ENCODE measurements at places on chromosomes 2 and 18. TPM values are rescaled to one million over a fixed set of nuclear protein-coding genes. Genes with fewer than 3 reads are reported as not detected.

The CD207 gene
- not detected for total RNA-seq

The CROCC2 gene
- total RNA-seq, result not detected

The MAP3K19 gene
- not detected for total RNA-seq

The PROKR1 gene
- total RNA-seq, result not detected

The NDUFS1 gene
- 86.6 TPM for total RNA-seq

The FMNL2 gene
- 28.1 TPM for total RNA-seq

The DNER gene
- 2.9 TPM for total RNA-seq

The TXNDC9 gene
- 18.3 TPM for total RNA-seq

DNA sequence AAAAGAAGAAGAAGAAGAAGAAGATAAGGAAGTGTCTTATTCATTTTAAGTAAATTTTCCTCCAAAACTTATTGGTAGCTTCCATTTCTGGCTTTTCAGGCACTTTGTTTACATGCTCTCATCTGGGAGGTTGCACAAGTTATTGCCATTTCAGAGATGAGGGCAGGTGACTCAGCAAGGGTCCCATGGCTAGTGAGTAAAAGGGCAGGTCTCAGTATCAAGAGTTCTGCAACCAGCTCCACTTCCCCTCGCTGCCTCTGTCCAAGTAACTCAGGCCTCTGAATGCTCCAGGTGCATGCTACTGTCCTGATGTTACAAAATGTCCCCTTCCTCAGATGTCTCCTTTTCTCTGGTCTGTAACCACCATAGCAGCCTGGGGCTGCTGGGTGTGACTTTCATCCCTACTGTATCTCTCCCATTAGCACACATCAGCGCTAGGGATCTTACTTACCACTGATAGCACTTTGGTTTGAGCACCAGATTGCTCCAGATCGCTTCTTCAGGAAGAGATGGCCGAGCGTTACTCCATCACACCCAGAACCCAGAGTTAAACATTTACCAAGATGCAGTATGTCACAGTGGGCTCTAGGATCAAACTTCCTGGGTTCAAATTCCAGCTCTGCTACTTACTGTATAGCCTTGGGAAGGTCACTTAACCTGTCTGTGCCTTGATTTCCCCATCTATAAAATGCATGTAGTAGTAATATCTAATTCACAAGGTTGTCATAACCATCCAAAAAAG lies 57.4 kb upstream of the LAPTM4A start:
- no peak for DNase-seq

GRCh38 chr2:76008001-76008702 lies 297.4 kb upstream of the GCFC2 start:
- DNase-seq, result no peak

GRCh38 chr18:79698668-79699335 lies 19.2 kb downstream of the CTDP1 start:
- DNase-seq, result no peak

DNA sequence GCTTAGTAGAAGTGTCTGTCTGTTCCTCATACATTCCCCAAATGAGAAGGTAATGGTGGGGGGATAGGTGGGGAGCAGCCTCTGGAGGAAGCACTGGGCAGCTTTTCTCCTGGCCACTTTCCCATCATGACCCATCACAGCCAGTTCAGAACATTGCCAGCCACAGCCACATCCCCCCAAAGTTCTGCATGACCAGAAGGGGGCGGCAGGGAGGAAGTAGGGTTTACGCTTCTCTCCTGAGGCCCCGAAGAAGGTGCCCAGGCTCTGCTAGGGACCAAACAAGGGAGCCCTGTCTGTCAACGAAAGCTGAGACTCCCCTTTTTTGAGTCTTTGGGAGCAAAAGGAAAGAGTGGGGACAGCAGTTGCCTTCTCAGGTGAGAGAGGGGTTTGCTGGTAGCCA lies 7.7 kb downstream of the IGFBP5 start:
- DNase-seq, result peak; percentile 26

DNA sequence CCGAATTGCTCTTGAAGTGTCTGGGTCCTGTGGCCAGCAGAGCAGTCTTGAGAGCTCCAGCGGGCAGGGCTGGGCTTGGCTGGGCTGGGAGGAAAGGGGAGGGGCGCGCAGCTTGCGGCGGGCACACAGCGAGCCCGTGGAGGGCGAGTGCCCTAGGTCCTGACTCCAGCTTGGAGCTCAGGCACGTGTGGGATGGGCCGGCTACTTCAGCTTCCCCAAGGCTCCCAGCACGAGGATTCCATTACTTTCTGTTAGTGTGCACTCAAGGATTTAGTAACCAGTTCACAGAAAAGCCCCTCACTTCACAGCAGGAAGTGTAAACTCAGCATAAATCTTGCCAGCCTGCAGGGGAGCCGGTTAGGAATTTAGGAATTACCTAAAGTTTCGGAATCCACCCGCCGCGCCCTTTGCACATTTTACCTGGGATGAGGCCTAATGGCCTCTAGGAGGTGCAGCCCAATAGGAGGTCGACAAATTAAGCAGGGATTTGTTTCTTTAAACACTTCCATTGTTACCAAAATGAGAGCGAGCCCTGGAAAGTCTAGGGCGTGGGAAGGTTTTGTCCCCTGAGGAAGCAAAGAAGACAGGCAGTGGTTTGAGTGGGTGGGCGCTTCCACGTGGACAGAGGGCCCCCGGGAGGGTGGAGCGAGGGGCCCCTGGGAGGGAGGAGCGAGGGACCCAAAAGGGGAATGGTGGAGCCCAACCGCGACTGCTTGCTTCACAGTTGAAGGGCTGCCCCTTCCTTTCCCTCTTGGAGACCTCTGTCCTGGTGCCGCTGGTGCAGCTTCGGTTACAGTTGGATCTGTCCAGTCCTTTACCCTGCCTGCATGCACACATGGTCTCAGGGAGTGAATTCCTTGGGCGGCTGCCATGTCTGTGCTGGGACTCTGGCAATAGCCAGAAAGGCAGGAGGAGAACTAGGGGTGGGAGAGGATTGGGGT lies 93.3 kb downstream of the CTAGE1 start:
- no peak for DNase-seq

DNA sequence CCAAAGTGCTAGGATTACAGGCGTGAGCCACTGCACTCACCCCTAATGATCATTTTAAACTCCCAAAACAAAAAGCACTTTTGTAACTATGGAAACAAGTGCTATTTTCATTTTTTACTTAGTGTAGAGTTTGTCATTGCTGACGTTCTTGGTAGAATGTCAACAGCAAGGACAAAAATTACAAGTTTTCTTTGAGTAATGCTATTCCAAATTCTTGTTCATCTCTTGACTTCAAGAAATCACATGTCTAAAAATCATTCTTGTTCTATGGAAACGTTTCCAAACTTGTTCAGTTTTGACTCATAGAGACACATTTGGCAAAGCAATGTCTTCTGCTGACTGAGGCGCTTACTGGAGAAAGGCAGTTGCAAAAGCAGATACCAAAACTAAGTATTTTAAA lies 82.6 kb downstream of the MBP start:
- DNase-seq, result no peak

GRCh38 chr2:187117483-187117882 lies 268.5 kb upstream of the ZSWIM2 start:
- DNase-seq, result no peak

DNA sequence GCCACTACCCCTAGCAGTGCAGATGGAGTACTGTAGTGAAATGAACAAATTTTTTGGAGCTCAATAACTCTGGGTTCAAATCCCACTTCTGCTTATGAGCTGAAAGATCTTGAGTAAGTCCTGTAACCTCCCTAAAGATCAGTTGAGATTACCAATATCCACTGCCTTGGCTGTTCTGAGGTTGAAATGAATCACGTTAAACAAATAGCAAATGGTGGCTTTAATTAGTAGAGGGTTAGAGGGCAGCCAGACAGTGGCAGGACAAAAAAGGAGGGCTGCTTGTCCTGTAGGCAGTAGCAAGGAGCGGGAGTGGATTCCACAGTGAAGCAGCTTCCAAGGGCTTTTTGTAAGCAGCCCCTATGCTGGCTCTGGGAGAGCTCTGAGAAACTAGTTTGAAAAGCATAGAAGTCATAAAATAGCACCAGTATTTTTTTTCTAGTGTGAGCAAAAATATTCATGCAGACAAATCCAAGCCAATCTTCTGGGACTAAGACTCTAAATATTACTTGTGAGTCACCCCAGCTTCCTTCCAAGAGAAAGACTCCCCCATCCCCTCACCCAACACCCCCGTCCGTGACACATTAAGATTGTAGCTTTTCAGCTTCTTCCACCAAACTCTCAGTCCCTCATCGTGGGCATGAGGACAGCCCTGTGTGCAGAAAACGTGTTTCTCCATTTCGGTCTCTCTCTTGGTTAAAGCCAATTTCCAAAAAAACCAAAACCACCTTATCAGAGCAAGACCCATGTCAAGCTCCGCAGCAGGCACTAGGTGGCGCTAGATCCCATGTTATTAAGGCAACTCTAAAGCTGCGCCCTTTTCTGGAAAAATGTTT lies 123.5 kb upstream of the LGALSL start:
- DNase-seq, result peak; percentile 73

- DNase-seq, result no peak
Measured at GRCh38 chr2:151138507-151138906, 123.2 kb downstream of the RBM43 start.

DNA sequence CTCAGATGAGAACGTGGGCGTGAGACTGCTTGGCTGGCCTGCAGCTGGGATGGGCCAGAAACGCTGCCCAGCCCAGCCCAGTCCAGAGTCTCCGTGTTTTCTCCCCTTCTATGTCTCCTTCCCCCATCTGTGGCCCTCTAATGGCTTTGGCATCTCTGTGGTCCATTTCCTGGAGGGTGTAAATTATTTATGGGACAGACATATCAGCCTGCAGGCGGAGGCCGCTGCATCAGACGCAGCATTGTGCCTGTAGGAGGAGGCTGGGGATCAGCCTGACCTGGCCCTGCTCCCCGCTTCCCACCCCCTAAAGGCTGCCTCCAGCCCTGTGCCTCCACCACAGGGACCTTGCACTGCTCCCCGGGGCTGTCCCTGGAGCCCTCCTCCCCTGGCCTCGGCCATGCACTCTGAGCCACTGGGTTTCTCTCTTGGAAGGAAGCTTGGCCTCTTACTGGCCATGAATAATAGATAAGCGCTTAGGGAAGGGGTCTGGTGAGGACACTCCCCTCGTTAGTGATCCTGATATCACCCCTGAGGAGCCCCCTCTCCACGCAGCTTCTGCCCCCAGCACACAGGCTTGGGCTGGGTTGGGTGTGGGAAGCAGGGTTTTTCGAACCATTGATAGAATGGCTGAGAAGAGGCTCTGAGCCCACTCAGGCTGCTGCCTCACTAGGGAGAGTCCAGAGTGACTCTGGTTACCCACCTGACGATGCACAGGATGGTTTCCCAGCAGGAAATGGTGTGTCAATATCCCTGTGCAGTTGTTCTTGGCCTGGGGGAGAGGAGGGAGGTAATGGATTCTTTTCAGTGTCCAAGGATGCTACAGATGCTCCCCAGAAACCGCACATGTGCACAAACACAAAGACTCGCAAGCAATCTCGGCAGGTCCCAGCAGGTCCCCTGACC lies 185.5 kb downstream of the MYCN start:
- no peak for DNase-seq

GRCh38 chr2:11785611-11785940 lies 39.1 kb downstream of the LPIN1 start:
- DNase-seq, result no peak

GRCh38 chr2:10036095-10036884 lies 7.1 kb upstream of the KLF11 start:
- DNase-seq, result no peak

- DNase-seq, result no peak
Measured at GRCh38 chr2:100252811-100253698, 69.2 kb downstream of the LONRF2 start.

DNA sequence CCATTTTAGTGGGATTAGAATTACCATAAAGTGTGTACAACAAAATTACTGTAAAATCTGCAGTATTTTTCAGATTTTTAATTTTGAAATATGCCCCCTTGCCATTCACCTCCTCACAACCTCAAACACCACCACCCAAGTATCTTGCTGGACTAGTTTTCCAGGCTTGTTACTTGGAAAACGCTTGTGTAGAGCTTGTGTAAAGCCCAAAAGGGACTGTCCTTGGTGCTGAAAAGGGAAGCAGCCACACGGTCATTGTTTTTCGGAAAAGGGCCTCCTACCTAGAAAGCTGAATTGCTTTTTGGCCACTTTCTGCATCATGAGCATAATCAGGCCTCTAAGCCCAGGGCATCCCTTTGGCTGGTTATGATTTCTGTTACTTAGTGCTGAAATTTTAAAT lies 563.4 kb downstream of the LRRTM4 start:
- no peak for DNase-seq

DNA sequence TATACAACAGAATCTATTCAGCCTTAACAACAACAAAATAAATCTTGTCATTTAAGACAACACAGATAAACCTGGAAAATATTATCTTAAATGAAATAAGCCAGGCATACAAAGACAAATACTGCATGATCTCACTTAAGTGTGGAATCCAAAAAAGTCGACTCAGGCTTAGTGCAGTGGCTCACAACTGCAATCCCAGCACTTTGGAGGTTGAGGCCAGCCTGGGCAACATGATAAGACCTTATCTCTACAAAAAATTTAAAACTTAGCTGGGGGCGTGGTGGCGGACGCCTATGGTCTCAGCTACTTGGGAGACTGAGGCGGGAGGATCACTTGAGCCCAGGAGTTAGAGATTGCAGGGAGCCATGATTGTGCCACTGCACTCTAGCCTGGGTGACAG lies 75.2 kb upstream of the RNU4ATAC start:
- DNase-seq, result no peak

- DNase-seq, result no peak
Measured at GRCh38 chr2:238811293-238811692, 36.6 kb upstream of the TWIST2 start.

DNA sequence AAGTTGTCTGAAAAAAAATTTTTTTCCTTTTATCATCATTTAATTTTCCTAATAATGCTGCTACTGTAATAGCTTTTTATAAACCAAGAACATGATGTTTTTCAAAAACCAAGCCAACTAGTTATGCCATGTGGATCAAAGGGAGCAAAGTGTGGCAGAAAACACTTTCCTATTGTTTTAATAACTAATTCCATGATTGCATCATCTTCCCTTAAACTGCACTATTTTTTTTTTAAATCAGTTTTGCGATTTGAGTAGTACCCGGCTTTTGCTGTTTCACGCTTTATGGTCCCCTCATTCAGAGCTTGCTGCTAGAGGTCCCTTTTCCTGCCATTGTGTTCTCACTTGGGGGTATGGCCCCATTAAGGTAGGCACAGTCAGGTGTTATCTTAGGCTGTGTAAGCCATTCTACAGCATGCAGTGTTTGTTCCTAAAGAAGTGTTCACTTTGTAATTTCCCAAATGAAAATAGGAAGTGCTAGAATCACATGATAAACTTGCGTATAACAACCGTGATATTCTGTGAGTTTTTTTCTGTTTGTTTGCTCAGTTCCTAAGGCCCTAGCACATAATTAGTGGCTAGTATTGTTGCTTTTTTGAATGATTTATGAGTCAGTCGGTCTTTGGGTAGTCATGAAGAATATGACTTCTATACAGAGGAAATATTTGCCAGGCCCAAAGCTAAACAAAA lies 225.8 kb downstream of the PTGR3 start:
- DNase-seq, result no peak

DNA sequence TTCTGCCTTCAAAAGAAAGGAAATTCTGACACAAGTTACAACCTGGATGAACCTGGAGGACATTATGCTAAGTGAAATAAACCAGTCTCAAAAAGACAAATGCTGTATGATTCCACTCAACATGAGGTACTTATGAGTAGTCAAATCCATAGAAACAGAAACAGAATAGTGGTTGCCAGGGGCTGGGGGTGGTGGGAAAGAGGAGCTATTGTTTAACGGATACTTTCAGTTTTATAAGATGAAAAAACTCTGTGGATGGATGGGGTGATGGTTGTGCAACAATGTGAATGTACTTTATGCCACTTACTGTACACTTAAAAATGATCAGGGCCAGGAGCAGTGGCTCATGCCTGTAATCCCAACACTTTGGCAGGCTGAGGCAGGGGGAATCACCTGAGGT lies 15.4 kb downstream of the SLC35F5 start:
- DNase-seq, result no peak

GRCh38 chr2:101205521-101206479 lies 46.9 kb upstream of the CNOT11 start:
- peak; percentile 91 for DNase-seq

Measured in HCT116 (cell line).